ENCODE measurements at places on chromosomes 7 and 10.

GRCh38 chr10:58367069-58367468 lies 18.1 kb upstream of the TFAM start:
- no peak for DNase-seq

GRCh38 chr10:89294721-89295239 lies 7.1 kb upstream of the IFIT2 start:
- DNase-seq: no peak

- no peak for DNase-seq
Measured at GRCh38 chr7:16841681-16842080, 36.9 kb upstream of the AGR2 start.

- no peak for DNase-seq
Measured at GRCh38 chr7:77368974-77369373, 47.2 kb downstream of the GSAP start.

DNA sequence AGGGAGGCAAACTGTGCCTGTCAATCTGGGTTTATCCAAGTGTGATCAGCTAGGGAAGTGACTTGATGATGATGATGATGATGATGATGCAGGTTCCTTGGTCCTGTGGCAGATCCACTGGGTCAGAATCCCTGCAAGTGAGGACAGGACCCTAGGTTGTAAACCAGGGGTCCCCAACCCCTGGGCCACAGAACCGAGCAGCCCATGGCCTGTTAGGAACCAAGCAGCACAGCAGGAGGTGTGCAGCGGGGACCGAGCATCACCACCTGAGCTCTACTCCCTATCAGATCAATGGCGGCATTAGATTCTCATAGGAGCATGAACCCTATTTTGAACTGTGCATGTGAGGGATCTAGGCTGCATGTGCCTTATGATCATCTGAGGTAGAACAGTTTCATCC lies 144.7 kb upstream of the PDE1C start:
- no peak for DNase-seq

DNA sequence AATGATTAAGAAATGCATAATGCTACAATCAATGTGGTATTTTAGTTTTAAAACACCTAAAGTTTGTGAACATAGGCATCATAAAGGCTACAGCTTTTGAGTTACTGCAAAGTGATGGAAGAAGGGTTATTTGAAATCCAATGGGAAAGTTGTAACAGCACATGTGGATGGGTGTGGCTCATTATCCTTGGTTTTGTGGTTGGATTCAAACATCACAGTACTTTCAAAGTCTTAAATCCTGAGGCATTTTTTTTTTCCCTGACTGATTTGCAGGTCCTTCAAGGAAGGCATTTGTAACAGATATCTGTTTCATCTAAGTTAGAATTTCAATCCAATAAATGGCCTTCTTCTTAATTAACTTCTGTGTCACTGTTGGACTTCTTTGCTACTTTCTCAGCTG lies 9.8 kb upstream of the SHTN1 start:
- no peak for DNase-seq

Data from NCI-H460 (cell line).